ENCODE measurements at places on chromosomes 2 and 18.

- no peak for DNase-seq
These were observed 35.2 kb downstream of the TMEM163 start for GRCh38 chr2:134683561-134684112.

DNA sequence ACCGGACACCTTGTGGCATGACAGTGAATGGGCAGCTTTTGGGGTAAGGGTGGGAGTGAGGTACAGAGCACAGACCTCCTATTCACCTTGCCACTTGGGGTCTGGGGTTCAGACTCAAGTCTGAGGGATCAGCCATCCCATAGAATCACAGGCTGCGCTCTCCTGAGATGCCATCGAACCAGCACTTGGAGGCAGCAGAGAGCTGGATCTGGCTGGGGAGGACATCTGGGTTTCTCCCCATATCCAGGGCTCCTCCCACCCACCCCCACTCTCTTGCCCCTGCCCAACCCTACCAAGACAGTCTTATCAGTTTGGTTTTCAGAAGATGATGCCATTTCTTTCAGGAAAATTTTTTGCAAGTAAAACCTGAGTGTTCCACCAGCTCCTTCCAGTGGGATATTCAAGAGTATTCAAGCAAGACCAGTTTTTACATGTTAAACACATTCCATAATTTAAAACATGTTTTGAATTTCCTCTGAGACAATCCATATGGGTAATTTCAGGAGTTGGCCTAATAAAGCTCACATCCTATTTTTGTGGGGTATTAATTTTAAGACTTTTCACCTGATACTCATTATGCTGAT is 29.2 kb upstream of the TEX44 start:
- DNase-seq, result no peak

- no peak for DNase-seq
These were observed 65.6 kb downstream of the CYB5A start for GRCh38 chr18:74226156-74226555.

DNA sequence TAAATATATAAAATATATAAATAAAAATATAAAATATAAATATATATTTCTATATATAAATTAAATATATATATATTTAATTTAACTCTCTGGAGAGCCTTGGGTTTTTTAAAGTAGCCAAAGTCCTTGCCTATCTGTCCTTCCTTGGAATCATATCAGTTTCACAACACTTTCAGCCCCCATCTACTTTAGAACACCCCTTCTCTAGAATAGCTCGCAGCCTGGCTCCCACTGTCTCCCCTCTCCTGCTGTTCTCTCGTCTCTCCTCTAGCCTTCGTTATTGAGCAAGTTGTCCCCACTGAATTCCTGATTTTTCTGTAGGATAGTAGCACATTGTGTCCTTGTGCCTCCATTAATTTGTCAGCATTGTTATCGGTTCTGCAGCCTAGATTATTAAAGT is 677.0 kb downstream of the RNF144A start:
- DNase-seq, result no peak

DNA sequence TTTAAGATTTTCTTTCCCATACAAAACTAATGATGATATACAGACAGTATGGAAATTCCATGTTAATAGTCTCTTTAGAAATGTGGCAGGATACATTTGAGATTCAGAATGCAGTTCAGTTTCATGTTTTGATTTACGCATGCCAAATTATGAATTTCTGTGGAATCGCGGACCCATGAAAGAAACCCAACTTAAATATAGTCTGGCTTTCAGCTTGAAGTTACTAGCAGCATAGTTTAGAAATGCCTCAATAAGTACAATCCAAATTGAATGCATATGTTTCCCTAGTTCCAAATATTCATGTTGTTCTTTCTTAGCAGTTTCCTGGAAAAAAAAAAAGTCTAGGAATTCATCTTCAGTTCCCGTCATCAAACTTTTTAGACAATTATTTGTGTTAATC is 164.1 kb upstream of the RASGRP3 start:
- no peak for DNase-seq
